K562 (cell line): ENCODE measurements at places on chromosomes 2 and 18. TPM values are rescaled to one million over a fixed set of nuclear protein-coding genes. Genes with fewer than 3 reads are reported as not detected.

DNA sequence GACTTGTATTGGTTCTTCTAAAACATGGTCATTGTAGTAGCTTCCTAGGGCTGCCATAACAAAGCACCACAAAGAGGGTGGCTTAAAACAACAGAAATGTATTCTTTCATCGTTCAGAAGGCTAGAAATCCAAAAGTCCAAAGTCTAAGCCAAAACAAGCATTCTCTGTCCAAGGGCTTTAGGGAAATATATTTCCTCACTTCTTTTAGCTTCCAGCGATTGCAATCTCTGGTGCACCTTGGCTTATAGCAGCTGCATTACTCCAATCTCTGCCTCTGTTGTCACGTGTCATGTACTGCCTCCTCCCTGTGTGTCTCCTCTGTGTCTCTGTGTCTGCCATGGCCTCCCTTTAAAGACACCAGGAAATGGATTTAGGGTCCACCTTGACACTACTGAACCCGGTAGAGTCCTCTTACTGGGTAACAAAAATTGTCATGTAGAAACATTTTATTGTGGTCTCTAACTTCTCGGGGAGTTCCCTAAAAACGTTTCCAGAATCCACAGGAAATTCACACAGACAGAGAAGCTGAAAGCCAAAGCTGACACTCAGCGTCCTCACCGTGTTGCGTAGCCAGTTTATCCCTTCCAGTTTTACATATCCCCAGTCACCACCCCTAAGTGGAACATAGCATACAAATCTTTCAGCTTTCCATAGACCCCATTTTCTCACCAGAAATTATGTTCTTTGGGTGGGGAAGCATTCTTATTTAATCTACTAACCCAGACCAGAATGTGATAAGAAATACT, 20.7 kb upstream of the TTN start:
- no peak for DNase-seq

GRCh38 chr2:117979911-117980701, 33.8 kb downstream of the CCDC93 start:
- DNase-seq = no peak

DNA sequence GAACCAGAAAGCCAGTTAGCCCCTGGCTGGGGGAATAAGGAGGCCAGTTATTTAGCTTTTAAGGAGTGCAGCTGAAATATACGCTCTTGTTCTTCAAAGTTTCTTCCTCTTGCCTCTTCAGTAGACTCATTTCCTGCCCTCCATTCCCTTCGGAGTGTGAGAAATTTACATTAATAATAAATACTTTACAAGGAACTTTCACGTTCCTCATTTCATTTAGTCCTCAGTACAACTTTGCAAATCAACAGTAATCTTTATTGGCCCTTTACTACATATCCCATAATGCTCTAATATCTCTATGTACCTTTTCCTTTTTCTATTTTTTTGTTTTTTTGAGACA, 15.6 kb downstream of the PLCD4 start:
- no peak for DNase-seq

- no peak for DNase-seq
Observed at GRCh38 chr18:58183226-58183625, 139.2 kb downstream of the NEDD4L start.

GRCh38 chr2:190271783-190272456, 47.7 kb downstream of the HIBCH start:
- peak; percentile 65 for DNase-seq

GRCh38 chr18:31424383-31424988, 23.1 kb upstream of the DSG3 start:
- peak; percentile 69 for DNase-seq

GRCh38 chr2:21543630-21544029, 419.9 kb downstream of the TDRD15 start:
- no peak for DNase-seq

DNA sequence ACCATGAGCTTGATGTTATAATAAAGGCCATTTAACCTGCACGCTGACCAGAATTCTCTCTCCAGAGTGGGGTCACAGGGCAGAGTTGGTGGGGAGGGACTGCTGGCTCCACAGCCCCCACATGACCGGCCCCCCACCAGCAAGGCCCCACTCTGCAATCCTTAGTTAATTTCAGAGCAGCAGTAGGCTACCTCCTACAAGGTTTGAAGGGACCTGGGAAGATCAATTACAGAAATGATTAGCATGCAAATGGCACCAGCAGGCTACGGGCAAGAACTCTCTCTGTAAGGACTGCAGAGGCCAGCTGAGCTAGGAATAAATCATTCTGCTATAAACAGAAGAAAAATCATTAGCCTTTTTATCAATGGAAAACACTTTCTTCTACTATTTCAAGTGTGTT, 135.3 kb downstream of the C1D start:
- DNase-seq = no peak

- no peak for DNase-seq
Observed at GRCh38 chr18:72895548-72895947, 27.8 kb upstream of the NETO1 start.

- no peak for DNase-seq
Observed at GRCh38 chr2:64568836-64569235, 44.7 kb downstream of the AFTPH start.

GRCh38 chr2:105442056-105442455, 43.2 kb upstream of the FHL2 start:
- no peak for DNase-seq

- DNase-seq = no peak
Observed at GRCh38 chr2:154452471-154452870, 246.0 kb upstream of the KCNJ3 start.

DNA sequence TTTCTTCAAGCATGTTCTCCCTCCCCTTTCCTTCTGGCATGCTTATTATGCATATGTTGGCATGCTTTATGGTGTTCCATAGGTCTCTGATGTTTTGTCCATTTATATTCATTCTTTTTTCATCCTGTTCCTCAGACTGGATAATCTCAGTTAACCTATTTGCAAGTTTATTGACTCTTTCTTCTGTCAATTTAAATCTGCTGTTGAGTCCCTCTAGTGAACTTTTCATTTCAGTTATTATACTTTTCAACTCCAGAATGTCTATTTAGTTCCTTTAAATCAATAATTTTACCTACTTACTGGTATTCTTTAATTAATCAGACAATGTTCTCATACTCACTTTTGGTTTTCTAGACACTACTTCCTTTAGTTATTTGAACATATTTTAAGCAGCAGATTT, 101.2 kb downstream of the GALNT14 start:
- no peak for DNase-seq

DNA sequence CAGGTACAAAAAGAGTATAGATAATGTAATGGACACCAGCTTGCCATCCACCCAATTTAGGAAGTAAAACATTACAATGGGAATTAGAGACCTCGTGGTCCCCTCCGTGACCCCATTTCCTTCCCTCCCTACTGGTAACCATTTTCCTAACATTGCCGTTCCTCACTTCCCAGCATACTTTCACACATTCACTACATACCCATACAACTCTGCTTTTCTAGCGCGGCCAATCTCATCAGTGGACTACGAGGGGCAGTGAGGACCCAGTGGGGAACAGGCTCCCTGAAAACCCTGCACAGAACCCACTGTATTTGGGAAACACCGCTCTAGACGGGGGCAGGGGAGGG, 1.1 kb downstream of the ENOSF1 start:
- DNase-seq = peak; percentile 52

- DNase-seq = no peak
Observed at GRCh38 chr2:199341123-199341522, 116.6 kb downstream of the SATB2 start.

DNA sequence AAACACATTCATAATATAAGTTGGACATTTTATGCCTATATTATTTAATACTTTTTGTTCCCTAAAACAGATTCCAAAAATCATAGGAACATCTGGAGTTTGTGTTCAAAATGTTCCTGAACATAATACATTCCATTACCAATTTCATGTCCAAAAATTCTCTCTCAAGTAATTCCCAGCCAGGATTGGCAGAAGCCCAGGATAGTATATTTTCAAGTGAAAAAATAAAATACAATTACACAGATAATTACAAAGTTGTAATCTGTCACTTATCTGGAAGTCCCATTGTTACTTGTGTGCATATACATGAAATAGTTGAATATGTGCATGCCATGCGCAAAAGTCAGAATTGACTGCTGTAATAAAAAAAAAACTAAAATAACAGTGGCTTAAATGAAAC, 5.2 kb upstream of the SCN7A start:
- no peak for DNase-seq

- DNase-seq = no peak
Observed at GRCh38 chr2:212227755-212228154, 310.8 kb downstream of the ERBB4 start.

DNA sequence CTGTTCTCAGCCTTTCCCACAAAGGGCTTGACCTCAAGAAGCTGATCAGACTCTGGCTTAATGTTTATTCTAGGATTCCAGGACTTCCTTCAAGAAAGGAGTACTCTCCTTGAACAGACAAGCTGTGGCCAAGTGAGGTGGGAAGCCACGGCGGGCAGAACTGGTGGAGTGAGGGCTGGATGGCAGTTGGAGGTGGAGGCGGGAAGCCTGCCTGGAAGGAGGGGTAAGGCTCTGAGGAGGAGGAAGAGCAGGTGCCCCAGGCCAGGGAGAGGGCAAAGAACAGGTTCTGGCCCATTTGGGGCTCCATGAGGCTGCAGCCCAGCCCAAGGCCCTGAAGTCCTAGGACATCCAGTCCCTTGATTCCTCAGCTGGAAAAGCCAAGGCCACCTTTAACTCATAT, 143.9 kb downstream of the CYP26B1 start:
- no peak for DNase-seq

- no peak for DNase-seq
Observed at GRCh38 chr2:109448207-109448606, 165.6 kb downstream of the SEPTIN10 start.

- peak; percentile 22 for DNase-seq
Observed at GRCh38 chr2:181810823-181811695, 80.5 kb upstream of the ITPRID2 start.

- DNase-seq = no peak
Observed at GRCh38 chr2:112876971-112877361, 34.0 kb upstream of the IL37 start.

DNA sequence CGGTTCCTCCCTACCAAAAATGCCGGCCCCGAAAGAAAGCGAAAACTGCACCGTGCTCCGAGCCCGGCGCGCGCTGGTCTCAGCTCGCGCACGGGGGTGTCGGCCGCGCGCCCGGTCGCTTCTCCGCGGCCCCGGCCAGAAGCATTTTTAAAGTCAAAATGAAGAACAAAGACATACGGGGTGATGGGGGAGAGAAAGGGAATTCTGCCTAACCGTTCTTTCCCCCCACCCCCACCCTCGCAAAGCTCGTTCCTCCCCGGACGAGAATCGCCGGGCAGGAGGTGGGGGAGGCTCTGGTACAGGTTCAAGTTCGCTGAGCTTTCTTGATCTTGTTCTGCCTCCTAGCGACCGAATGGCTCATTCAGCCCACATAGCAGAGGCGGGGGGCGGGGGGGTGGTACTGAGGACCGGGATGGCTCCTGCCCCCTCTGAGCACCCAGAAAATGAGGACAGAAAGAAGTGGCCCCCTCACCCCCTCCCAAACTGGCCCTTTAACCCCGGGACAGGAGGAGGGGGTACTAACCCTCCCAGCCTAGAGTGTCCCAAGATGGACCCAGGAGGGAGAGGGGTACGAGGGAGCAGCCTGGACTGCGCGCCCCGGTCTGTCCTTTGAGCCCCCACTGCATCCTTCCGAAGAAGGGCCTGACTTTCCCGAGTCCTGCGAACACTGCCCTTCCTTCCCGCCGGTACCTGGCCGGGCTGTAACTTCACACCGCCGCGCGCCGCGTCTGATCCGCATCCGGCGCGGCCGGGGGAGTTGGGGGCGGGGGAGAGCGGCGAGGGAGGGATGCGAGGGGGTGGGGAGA, 3.1 kb downstream of the BCL11A start:
- peak; percentile 30 for DNase-seq

DNA sequence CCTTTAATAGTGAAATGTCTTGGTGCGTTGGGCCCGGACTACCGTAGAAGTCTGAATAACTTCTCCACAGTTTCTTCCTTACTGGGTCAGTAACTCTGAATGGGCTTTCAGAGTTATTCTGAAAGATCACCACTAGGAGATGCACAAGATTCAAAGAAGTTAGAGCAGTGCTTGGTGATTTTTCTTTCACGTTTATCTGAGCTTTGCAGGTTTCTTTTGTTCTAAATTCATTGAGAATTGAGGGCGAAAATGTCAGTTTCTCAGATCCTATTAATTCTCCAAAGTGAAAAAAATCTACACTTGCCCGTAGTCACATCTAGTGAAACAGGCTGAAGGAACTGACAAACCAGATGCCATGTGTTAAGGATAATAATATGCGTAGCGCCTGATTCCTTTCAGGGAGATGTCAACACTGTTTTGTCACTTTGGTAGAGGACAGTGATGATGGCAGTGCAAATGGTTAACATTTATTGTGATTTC, 70.1 kb downstream of the QPCT start:
- peak; percentile 62 for DNase-seq

GRCh38 chr2:150856596-150857281, 369.3 kb upstream of the RND3 start:
- no peak for DNase-seq

GRCh38 chr2:101775636-101776035, 78.1 kb downstream of the MAP4K4 start:
- DNase-seq = no peak

- no peak for DNase-seq
Observed at GRCh38 chr2:24339856-24340262, 20.5 kb downstream of the ITSN2 start.

The MALL gene
- 0.24 and 0.27 TPM in 2 replicates for total RNA-seq

The CCDC85A gene
- total RNA-seq = 0.09 and 0.13 TPM in 2 replicates

The MROH2A gene
- total RNA-seq = not detected in 2 replicates

The SEMA4C gene
- 45.2 and 54.4 TPM in 2 replicates for total RNA-seq

The CD302 gene
- 0.07 and 0.11 TPM in 2 replicates for total RNA-seq

The CHRND gene
- not detected in 2 replicates for total RNA-seq

The TRIM54 gene
- not detected in 2 replicates for total RNA-seq

The TRPM8 gene
- not detected in 2 replicates for total RNA-seq

The TMEM214 gene
- 78.5 and 79.6 TPM in 2 replicates for total RNA-seq

The LAPTM4A gene
- total RNA-seq = 45.1 and 46.0 TPM in 2 replicates

The HTR2B gene
- total RNA-seq = not detected in 2 replicates

The VAPA gene
- total RNA-seq = 504 and 509 TPM in 2 replicates

The CGREF1 gene
- 0.44 and 0.72 TPM in 2 replicates for total RNA-seq

The OSBPL6 gene
- 12.6 TPM in 2 replicates for total RNA-seq

The DNAJB2 gene
- 2.5 and 2.8 TPM in 2 replicates for total RNA-seq

The USP40 gene
- total RNA-seq = 12.9 and 13.1 TPM in 2 replicates

The TMEFF2 gene
- total RNA-seq = not detected in 2 replicates

The CMPK2 gene
- total RNA-seq = 7.2 and 7.9 TPM in 2 replicates
